ENCODE measurements at places on chromosomes 5 and 9.

DNA sequence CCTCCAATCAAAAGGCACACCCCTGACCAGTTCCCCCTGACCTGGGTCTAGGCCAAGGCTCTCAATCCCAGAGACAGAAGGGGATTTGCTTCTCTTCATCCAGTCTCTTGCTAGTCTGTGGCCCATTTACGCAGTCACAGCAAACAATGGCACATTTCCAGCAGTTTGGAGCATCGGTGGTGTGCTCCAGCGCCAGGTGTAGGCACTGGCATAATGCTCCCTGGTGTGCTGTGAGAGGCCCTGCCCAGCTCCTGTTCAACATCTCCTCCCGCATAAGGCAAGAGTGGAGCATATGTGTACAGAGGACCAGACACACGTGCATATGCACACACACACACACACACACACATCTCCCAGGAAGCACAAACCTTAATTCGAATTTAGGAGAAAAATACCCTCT lies 79.5 kb upstream of the ERCC6L2 start:
- no peak for DNase-seq

- DNase-seq = peak; percentile 80
Measured at GRCh38 chr9:91775011-91775707, 174.9 kb downstream of the ROR2 start.

DNA sequence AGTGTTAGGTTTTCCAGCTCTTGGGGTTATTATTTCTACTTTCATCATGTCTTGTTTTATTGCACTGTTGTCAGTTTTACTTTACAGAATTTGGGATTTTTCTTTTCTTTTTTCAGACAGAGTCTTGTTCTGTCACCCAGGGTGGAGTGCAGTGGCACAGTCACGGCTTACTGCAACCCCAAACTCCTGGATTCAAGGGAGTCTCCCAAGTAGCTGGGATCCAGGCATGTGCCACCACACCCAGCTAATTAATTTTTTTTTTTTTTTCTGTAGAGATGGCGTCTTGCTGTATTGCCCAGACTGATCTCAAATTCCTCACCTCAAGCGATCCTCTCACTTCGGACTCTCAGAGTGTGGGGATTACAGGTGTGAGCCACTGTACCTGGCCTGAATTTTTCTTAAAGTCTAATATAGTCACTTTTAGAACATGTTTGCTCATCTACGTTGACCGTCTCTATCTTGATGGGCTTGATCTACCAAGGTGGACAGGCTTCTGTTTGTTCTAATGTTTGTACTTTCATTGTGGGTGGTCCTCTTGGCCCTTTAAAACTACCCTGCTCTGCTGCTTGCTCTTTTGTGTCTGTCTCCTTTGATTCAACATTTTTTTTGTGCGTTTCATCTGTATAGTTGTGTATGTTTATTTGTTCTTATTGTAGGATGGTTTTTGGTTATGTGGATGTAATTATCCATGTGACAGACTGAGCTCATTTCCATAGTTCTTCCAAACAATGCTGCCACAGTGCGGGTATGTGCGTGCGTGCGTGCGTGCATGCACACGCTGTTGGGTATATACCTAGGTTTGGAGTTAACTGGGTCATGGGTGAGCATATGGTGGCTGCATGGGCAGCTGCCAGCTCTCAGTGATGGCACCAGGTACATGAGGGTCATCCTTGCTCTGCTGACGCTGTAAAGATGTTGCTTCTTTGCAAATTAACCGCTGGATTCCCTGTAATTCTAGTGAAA lies 18.1 kb downstream of the PRRC2B start:
- no peak for DNase-seq

GRCh38 chr5:121257621-121258020 lies 594.1 kb upstream of the FTMT start:
- no peak for DNase-seq

DNA sequence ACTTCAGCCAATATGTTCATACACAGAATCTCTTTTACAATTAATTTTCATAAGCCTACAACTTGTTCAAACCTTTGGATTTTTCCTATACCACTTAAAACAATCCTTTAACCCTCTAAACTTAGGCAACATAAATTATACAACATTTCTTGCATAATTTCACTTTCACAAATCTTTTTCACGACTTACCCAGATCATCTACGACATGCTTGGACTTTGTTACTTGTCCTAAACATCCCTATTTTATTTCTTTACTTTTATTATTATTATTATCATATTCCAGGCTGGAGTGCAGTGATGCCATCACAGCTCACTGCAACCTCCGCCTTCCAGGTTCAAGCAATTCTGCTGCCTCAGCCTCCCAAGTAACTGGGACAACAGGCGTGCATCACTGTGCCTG lies 68.0 kb downstream of the CACNA1B start:
- DNase-seq = no peak

GRCh38 chr5:140239939-140240700 lies 62.8 kb downstream of the PFDN1 start:
- peak; percentile 67 for DNase-seq

GRCh38 chr5:160254706-160255105 lies 25.4 kb downstream of the FABP6 start:
- no peak for DNase-seq

- no peak for DNase-seq
Measured at GRCh38 chr5:57179262-57180200, 5.7 kb downstream of the GPBP1 start.
